ENCODE measurements at places on chromosomes 2 and 18.

- DNase-seq = no peak
Measured at GRCh38 chr2:236083934-236084333, 84.3 kb downstream of the GBX2 start.

DNA sequence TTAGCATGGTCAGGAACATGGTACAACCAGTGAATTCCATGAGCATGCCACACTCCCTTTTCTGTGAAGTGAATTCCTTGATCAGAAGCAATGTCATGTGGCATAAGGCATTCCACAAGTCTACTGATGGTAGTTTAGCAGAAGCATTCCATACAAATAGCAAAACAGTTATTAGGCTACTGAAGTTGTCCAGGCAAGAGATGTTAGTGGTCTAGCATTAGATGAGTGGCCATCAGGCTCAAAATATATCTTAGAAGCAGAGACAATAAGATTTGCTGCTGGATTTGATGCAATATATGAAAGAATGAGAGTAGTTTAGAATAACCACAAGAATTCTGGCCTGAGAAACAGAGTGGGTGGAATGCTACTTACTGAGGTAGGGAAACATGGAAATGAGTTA, 355.3 kb upstream of the NRXN1 start:
- no peak for DNase-seq

DNA sequence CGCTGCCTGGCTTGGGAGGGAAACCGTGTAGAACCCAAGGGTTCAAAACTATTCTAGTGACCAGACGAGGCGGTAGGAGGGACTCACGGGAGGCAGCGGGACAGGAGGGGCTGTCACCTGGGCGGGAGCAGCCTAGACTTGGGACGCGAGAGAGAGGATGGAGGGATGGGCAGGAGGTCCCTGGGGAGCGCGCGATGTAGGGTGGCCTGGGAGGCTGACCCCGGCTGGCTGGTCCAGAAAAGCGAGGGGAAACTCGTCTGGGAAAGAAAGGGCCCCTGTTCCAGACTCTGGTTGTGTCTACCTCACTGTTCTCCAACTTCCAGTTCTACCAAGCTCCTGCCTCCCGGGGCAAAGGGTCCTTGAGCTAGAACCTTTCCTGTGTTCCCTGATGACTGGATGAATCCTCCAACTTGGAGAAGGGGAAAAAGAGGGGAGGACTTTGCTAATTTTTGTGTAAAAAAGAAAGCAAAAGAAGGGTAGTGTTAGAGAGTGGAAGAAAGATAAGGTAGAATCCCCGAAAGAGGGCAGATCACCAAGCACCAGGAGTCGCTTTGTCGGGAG, 1.4 kb downstream of the DOK6 start:
- DNase-seq = no peak

DNA sequence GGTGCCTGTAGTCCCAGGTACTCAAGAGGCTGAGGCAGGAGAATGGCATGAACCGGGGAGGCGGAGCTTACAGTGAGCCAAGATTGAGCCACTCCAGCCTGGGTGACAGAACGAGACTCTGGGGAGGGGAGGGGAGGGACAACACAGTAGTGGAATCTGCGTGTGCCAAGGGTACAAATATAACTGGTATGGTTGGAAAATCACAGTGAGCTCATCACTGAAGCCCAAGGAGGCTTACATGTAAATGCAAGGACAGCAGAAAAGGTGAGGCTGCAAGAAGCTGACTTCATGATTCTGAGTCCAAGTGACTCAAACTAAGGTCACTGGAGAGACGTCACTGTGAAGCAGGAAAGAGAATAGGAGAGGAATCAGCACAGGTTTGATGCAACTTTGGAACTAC, 9.2 kb downstream of the SEPTIN10 start:
- DNase-seq = no peak

DNA sequence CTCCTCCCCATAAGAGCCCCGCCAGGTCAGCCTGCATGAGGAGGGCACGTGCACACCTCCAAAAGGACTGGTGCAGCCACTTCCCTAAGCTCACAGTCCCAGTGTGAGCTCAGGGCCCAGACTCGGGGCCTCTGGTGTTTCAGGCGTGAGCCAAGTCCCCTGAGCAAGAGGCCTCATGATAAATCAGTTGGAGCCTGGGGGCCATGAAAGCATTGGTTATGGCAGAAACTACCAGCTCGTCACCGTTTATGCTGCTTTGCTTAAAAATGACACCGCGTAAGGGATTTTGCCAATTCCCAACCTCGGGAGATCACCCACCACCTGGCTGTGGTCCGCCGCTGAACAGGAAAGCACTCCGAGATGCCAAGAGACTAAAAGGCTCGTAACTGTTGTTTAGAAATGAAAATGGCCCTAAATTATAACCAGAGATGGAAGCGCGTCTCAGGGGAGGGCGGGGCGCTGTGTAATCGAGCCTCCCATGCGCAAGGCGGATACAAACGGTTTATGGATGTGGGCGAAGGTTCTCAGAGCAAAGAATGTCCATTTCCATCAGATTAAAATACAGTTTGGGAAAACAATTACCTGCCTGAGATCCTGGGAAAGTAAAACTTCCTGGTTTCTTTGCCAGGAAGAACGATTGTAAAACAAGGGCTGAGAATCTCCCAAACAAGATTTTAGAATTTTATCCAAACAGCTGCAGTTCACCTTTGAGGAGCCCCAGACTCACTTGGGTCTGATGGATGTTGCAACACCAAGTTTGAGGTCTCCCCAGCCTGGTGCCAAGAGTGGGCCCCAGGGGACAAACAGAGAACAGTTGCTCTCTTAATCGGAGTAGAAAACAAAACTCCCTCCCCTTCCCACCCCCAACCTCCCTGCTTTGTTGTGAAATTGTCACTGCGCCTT, 141.4 kb downstream of the BCL2 start:
- DNase-seq = no peak
